ENCODE measurements at places on chromosomes 7 and 10.
A peak's percentile ranks its signal among the peaks of the same experiment; 100 is the strongest.

DNA sequence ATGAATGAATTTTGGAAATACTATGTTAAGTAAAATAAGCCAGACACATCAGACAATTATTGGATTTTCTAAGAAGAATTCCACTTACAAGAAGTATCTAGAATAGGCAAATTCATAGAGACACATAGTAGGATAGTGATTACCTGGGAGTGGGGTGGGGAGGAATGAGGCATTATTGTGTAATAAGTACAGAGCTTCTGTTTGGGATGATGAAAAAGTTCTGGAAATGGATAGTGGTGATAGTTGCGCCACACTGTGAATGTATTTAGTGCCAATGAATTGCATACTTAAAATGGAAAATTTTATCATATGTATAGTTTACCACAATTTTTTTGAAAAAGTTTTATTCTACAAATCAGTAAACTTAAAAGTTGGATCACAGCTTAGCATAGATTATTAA lies 297.2 kb upstream of the KAT6B start:
- DNase-seq = no peak

DNA sequence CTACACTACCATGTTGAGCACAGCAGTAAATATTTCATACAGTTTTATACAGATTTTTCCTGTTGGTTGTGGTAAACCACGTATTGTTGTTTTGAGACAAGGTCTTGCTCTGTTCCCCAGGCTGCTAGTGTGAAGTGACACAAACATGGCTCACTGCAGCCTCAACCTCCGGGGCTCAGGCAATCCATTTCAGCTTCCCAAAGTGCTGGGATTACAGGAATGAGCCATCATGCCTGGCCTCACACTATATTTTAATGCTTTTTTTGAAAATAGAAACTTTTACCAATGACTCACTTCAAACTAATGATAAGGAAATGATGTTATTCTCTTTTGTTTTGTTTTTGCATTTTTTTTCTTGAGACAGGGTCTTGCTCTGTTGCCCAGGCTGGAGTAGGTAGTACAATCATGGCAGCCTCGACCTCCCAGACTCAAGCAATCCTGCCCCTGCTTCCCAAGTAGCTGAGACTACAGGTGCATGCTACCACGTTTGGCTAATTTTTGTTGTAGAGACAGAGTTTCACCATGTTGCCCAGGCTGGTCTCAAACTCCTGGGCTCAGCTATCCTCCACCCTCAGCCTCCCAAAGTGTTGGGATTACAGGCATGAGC lies 210.6 kb downstream of the TPST1 start:
- no peak for DNase-seq

- DNase-seq = no peak
These were observed at the start of gene AP3M1 for GRCh38 chr10:74150204-74150989. Gene AP3M1 (minus strand): TSS chr10:74150828. CDS start chr10:74138379, 12,449 bp downstream.

DNA sequence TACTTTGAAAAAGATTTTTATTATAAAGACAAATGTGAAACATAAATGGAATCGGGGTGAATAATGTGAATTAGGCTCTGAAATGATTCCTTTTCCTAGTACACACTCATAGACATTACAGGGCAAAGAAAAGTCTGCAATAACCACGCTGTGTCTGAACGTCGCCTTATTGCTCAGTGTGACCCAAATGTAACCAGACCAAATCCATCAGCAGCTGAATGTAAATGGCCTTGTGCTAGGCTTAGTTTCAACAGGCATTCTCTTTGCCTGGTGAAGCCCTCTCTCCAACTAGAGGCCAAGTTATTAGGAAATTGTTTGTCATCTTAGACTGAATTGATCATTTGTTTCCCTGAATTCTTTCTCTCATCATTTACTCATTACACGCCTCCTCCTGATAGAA lies 225.5 kb downstream of the CHCHD3 start:
- no peak for DNase-seq

DNA sequence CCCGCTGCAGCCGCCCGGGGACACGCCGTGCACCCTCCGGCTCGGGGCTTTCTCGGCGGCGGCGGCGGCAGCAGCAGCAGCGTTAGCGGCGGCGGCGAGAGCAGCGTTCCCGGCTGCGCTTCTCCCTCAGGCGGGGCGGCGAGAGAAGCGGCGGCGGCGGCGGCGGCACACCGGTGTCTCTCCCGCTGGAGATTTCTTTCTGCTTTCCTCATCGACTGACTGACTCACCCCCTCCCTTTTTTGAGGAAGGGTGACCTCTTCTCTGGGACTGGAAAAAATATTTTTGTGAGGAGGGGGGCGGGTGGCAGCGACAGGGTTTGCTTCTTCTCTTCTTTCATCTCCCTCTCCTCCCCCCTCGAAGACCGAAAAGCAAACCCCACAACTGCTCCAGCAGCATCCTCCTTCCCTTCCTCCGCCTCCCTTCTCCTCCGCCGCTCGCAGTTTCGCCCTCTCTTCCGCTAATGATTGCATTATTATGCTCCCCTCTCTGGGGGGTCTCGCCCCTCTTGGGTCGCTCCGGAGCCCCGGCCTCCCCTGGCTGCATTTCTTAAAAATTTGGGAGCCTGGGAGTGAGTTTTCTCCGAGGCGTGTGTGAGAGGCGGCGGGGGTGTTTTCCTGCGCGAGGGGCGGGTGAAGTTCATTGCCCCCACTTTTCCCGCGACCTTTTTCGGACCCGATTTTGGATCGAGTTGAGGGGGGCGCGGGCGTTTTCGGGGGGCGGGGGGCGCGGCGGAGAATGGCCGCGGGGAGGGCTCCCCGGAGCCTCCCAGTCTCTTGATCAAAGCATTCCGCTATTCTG lies 411 bp downstream of the AUTS2 start:
- DNase-seq = peak; percentile 54

DNA sequence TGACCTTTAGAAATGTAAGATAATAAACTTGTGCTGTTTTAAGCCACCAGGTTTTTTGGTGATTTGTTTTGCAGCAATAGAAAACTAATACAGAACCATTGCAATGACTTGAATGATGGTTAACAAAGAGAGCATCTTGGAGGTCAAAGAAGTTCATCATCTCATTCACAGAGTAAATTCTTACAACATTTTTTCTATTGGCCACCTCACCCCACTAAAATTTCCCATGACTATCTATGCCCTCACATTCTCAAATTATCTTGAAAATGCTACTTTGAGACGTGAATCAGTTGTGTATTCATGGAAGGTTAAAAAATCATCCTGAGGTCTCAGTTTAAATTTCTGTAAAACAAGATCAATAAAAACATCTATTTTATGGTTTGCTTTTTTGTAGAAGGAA lies 754.2 kb downstream of the SORCS1 start:
- DNase-seq = no peak

- DNase-seq = no peak
These were observed 25.4 kb upstream of the INPP5F start for GRCh38 chr10:119700321-119700954.

DNA sequence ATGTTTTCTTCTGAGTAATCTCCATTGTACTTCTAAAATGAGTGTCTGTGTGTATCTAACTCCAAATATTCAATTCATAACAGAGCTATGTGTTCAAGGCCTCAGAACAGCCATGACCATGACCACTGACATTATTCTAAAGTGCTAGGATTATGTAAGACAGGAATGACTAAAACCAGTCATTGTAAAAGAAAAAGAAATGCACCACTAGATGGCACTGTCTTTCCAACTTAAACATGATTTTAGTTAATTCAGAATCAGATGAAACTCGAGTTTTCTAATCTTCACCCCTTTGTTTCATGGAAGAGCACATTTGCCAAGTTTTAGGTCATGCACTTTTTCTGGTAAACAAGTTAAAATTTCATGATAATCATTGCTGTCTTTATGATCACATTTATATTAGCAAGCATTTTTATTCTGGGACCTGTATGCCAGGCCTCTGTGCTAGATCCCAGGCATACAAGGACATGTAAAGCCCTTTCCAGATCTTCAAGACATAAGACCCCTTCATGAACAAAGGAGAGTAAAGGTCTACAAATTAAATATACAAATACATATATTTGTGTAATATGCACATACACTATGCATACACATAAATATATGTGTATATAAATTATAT lies 26.1 kb upstream of the RSU1 start:
- peak; percentile 78 for DNase-seq

DNA sequence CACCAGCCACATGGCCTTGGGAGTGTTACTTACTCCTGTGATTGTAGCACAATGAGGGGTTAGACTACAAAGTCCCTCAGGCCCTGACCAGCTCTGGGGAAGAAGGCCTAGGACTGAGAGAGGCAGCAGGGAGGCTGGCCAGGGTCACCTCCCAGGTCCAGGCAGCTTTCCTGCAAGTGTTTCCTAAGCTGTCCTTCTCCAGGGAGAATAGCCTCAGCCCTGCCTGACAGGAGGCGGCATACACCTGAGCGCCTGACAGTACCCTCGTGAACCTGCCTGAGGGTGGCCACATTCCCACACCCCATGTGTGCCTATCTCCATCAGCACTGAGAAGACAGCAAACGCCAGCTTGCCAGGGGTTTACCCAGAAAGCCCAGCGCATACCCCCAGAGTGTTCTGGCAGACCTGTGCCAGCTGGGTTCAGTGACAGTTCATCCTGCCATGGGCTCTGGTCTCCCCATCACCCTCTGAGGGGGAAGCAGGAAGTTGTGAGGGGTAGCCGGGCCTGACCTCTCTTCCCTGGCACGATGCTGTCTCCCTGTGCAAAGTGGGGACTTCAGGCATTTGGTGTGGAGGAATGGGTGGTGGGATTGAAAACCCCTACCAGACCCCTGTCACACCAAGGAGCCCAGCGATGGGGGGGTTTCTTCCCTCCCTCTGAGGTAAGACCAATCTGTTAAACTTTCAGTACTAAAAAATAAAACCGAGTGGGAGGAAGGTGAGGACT lies 56.3 kb upstream of the CAMK2B start:
- DNase-seq = no peak

DNA sequence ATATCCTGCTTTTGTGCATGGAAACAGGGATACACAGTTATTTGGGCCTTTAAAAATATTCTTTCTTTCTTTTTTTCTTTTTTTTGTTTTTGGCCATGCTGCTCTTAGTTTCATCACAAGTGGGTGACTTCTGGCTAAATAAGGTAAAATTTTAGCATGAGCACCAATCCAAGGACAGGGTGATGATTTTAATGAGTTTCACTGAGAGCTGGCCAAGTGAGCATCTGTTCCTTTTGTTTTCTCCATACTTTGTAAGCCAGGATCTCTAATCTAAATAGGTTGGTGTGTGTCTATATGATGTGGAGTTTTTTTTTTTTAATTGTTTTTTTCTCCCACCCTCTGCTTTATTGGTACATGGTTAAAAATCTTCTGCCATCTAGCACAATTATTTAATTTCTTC lies 106.8 kb downstream of the POLL start:
- peak; percentile 77 for DNase-seq

DNA sequence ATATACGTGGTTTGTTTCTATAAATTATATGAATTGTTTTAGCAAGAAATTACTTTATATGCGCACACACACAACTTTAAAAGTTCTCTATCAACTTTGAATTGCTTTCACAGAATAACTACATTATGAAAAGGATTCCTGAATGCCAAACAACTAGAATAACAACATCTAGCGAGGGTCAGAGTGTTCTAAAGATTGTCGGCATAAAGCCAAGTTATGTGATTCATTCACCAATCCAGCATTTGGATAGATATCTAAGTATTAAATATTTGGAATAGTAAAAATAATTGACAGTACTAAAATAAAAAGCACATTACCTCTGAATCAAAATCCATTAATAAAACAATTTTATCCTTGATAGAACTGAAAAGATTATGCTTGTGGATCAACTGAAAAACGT lies 125.3 kb upstream of the AMPH start:
- no peak for DNase-seq

DNA sequence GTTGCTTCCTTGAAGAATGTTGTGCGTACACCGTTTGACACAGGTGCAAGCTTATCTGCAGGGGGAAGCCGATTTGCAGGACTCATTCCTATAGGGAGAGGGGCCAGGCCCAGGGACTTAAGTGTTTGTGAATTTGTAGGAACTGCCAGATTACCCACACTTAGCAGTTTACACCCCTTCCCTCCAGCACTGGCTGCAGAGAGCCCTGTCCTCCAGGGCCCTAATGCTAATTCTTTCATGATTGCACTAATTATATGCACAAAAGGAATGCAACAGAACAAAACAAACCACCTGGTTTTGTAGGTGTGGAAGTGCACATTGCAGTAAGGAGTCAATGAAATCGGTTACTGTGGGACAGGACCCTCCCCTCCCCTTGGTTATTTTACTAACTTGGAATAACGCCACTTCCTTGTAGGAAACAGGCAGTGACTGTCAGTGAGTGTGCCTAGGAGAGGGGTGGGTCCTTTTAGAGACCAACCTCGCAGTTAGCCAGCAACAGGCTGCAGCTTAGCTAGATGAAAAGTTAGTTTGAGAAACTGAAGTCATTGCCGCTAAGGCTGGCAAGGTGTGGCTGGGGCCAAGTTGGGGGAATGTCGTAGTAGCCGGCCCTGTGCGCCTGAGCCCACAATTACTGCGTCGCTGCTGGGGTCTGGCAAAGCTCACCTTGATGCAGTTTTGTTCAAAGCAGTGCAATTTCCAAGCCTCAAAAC lies 60.6 kb downstream of the CUX1 start:
- no peak for DNase-seq

- DNase-seq = peak; percentile 5
These were observed 988.6 kb downstream of the SORCS1 start for GRCh38 chr10:106175760-106176377.

DNA sequence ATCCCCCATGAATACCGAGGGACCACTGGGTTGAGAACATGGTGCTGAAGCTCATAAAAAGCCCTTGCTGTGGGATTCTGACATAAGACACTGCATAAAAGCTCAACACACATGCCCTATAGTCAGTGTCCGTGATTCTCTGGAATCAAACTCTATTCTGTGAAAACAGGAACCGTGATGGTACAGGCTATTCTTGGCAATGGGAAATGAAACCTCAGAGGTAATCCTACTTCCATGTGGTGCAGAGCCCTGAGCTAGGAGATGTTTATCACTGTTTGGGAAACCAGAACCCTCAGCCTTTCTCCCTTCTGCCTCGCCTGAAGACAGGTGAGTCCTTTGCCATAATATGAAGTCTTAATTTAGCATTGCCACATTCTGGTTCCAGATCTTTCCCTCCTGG lies 80.8 kb upstream of the PRSS1 start:
- DNase-seq = peak; percentile 56

- no peak for DNase-seq
These were observed 15.0 kb upstream of the ARMC3 start for GRCh38 chr10:22912763-22913384.

GRCh38 chr7:116797612-116798011 lies 64.8 kb upstream of the CAPZA2 start:
- DNase-seq = no peak

DNA sequence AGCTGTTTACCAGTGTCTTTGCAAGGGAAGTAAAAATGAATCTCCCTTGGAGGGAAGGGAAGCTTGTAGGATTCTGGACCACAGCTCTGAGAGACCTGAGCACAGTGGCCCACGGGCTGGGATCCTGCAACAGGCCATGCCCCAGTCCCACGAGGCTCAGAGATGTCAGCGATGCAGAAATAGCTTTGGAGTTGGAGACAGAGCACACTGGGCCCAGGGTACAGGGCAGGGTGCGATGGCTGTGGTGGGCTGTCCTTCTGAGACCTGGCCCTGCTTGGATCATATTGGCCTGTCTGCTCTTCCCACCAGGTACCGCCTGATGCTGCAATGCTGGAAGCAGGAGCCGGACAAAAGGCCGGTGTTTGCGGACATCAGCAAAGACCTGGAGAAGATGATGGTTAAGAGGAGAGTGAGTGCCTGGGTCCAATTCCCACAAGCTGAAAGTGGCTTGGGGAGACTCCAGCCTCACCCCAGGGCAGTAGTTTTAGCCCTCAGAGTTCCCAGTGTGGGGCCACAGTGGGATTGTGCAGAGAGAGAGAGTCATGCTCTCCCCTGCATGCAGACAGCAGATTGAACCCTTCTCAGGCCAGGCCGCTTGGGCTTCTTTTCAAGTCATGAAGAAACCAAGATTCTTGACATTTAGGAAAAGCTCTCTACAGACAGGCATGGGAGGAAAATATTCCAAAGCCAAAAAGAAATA lies 13.5 kb upstream of the CSGALNACT2 start:
- DNase-seq = no peak

- peak; percentile 57 for DNase-seq
These were observed 139.3 kb upstream of the HDAC9 start for GRCh38 chr7:18356191-18356645.

Measured in G401 (cell line).